Activated CD4-positive, alpha-beta T cell treated with anti-CD3 and anti-CD28 coated beads for 48 hours (primary cell): ENCODE measurements at places on chromosomes 16 and 17.
A peak's percentile ranks its signal among the peaks of the same experiment; 100 is the strongest.

DNA sequence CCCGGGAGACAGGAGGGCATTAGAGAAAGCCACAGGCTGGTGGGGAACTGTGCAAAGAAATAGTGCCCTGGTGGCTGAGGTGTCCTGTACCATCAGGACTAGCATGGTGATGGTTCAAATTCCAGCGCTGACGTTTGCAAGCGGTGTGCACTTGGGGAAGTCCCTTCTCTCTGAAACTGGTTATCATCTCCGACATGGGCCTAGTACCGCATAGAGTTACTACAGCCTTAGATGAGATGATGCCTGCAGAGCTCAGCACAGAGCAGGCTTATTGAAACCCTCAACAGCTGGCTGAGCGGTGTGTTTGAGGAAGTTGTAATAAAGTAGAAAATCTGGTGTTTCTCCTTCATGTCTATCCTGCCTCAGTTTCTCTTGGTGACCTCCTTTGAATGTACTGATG is 136.7 kb upstream of the WSCD1 start:
- no peak for DNase-seq

GRCh38 chr17:74455025-74455545 is 11.3 kb upstream of the CD300A start:
- no peak for DNase-seq

- peak; percentile 98 for DNase-seq
Observed at GRCh38 chr17:80454557-80455335, 21.7 kb downstream of the NPTX1 start.

GRCh38 chr16:56363781-56364565 is 61.4 kb downstream of the AMFR start:
- no peak for DNase-seq

GRCh38 chr17:57357830-57358430 is 101.6 kb downstream of the MSI2 start:
- no peak for DNase-seq

GRCh38 chr17:50303051-50303450 is 28.8 kb downstream of the TMEM92 start:
- no peak for DNase-seq

DNA sequence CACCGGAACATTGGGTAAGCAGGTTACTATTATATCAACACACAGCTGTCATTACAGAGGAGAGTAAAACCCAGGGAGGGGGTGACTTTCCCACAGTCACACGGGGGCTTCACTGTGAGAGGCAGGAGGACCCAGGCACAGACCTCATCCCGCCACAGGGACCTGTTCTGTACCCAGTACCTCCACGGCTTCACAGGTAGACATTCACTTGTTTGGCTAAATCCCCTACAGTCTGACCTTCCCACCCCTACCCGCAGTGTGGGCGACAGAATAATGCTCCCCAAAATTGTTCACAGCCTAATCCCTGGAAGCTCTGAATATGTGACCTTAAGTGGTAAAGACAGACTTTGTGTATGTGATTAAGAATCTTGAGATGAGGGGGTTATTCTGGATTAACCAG is 16.5 kb downstream of the LITAF start:
- DNase-seq = no peak

- no peak for DNase-seq
Observed at GRCh38 chr16:58411336-58411735, 19.1 kb downstream of the GINS3 start.

DNA sequence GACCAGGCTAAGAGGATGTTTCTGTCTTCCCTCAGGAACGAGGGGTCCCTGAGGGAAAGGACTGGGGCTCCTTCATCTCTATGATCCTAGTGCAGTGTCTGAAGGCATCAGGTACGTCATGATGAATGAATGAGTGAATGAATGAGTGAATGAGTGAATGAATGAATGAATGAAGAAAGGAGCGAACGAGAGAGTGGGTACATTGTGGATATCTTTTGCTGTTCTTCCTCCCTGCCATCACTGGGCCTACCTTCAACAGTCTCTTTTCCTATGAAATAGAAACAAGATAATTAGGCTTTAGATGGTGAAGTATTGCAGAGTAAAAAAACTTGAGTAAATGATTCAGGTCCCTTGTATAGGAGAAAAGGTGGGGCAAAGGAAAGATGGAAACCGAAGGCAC is 111.3 kb upstream of the CRHR1 start:
- DNase-seq = no peak

GRCh38 chr16:56382901-56383355 is 42.4 kb downstream of the AMFR start:
- no peak for DNase-seq

GRCh38 chr17:55023626-55024025 is 55.1 kb downstream of the STXBP4 start:
- DNase-seq = no peak

DNA sequence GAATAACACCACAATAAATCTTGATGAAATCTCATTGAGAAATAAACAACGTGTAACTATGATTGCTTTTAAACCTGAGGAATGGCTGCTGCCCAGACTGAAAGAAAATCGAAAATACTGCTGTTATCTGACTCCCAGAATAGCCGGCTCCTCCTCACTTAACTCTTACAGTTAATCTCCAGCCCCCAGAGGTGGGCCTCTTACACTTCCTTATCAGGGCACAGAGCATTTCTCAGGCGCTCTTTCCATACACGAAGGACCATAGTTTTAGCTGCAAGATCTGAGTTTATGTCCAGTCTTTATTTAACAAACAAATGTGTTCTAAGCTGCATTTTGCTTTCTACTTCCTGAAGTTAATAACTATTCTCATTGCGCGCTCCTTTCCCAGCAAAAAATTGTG is 206.9 kb downstream of the MAP2K4 start:
- no peak for DNase-seq

GRCh38 chr16:15707332-15707731 is 57.3 kb downstream of the NDE1 start:
- DNase-seq = no peak

DNA sequence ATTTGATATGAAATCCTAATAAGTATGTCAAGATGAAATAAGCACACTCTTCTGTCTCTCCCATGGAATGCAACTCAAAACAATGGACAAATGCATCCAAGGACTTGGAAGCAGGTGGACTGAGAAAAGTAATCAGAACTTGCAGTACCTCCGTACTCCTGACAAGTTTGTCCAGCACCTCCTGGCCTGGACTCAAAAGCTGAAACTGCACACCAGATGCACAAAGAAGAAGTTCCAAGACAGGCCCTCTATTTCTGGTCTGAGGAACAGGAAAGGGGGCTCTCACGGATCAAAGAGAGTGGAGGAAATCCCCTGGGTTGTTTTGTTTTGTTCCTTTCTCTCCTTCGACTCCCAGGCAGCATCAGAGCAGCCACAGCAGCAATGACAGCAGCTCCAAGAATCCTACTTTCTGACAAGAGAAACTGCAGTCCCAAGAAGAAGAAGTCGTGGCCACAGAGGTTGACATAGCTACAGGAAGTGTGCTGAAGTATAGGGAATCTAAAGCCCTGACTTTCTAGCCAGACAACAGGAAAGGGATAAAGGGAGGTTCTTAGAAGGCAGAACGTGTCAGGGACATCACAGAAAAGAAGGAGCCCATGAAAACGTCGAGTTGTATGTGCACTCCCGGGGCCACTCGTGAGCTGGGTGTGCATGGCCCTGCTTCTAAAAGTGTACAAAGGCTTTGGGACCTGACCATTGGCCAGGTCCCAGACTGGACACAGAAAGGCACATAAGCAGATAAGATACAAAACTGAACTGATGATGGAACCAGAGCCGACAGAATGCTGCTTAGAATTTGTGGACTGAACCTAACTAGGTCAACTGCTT is 29.3 kb downstream of the AKAP10 start:
- DNase-seq = no peak

DNA sequence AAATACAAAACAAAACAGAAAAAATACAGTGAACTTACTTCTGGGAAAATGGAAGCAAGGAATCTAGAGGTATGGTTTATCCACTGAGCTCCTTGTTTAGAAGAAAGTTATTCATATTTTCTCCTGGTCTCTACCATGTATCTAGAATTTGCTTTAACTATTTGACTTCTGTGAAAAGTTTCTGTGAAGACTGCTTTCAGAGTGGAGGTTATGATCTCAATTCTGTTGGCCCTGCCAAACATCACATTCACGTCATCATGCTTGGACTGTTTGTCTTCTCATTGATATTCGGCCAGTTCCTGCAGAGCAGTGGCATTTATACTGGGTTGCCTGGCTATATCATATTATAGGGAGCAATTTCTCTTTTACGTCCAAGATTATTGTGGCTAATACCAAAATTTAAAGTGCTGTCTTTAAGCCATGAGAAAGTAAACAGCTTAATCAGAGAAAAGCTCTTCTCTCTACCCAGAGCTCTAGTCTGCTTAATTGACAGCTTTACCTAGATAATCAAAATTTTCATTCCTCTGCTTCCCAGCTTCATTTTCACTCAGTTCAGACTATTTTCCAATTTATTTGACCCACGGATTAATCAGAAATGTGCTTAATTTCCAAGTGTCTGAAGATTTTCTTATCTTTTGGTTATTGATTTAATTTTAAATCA is at the start of gene ABCA8:
TSS of gene ABCA8 (minus strand) at position 212 of the 661 bp plus-strand sequence. CDS start 13,358 bp downstream, outside the sequence.
- DNase-seq = no peak

DNA sequence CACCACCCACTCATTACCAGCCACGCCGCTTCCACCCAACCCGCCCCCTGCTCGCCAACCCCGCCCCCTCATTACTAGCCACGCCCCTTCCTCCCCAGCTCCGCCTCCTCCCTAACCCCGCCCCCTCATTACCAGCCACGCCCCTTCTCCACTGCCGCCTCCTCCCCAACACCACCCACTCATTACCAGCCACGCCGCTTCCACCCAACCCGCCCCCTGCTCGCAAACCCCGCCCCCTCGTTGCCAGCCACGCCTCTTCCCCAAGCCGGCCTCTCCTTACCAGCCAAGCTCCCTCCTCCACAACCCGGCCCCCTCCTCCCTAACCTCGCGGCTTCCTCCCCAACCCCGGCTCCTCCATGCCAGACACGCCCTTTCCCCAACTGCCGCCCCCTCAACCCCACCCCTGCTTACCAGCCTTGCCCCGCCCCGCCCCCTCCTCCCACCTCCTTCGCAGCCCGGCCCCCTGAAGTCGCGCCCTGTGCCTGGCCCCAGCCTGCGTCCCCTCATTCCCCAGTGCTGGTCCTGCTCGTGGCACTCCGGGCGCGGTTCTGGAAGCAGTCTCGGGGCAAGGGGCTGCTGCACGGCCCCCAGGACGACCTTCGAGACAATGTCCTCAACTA is 7.3 kb downstream of the SLC22A31 start:
- DNase-seq = peak; percentile 86

DNA sequence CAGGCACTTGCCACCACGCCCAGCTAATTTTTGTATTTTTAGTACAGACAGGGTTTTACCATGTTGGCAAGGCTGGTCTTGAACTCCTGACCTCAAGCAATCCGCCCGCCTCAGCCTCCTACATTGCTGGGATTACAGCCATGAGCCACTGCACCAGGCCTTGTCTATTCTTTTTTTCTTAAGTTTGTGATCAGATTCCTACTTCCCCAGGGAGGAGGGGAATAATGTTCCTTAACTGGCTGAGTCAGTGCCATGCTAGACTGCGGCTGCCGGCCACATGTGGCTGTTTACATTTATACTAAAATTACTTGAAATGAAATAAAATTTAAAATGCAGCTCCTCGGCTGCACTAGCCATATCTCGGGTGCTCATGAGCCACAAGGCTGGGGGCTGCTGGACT is 27.8 kb upstream of the USP36 start:
- no peak for DNase-seq

- no peak for DNase-seq
Observed at GRCh38 chr17:63431939-63432804, 13.9 kb downstream of the CYB561 start.

GRCh38 chr17:32863559-32863958 is 13.4 kb downstream of the MYO1D start:
- DNase-seq = no peak

DNA sequence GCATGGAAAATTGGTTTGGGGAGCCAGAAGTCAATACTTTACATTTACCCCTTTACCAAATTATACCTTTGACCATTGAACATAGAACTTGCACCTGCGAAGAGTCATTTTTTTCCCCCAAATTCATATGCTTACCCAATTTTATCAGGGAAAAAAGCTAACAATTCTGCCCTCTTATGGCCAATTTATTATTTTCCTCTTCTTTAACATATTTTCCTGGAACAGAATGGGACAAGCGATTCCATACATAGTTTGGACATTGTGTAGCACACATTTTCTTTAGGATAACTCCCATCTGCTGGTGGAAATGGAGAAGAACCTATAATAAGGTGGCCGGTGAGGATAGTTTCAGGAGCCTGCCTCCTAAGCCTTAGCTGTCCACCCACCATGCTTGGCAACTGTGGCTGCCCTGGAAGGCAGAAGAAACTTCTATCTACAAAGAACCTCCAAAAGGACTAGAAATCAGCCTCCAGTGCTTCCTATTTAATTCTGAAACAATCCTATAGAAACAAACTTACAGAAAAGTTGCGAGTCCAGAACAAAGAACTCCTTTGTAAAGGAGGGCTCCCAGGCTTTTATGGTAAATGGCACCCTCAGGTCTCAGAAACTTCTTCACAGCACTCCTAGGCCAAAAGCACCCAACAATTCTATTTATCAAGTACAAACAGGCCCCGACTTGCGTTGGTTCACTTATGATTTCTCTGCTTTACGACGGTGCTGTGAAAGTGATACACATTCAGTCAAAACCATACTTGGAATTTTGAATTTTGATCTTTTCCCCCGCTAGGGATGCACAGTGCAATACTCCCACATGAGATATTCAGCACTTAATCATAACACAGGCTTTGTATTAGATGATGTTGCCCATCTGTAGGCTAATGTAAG is 64.1 kb upstream of the CACNG4 start:
- no peak for DNase-seq

DNA sequence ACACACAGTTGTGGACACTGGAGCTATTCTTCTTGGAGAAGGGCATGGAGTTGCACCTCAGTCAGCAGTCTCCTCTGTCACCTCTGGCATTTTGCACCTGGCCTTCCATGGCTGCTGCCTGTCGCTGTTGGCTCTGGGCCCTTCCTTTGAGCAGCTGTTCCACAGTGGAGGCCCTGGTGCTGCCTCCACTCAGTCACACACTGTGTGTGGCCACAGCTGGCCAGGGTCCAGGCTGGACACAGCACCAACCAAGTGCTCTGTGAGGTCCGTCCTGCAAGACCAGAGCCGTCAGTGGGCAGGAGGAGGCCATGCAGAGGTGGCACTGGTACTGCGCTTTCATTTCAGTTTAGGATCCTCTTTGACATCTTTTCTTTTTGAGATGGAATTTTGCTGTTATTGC is 21.6 kb upstream of the MED9 start:
- no peak for DNase-seq

GRCh38 chr16:88809676-88810165 is 2.0 kb downstream of the APRT start:
- peak; percentile 41 for DNase-seq

GRCh38 chr16:23398987-23399805 is 53.8 kb downstream of the COG7 start:
- DNase-seq = no peak

- no peak for DNase-seq
Observed at GRCh38 chr16:87329436-87330256, 12.5 kb upstream of the C16orf95 start.

DNA sequence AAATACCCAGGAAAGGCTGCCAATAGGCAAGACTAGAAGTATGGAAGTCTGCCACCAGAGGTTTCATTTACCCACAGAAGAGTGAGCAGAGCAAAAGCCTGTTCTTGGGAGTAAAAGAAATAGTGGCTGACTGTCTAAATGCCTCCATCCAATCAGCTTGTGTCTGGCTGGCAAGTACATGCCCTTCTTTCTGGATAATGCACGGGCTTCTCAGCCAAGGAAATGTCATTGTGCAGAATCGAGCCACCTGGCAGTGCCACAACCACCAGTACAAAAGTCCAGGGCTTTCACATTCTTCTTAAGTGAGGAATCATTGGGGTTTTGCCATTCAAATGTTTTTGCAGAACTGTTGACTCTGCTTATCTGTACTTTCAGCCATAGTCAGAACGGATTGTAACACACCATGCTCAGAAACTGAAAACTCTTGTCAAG is 10.1 kb upstream of the ERCC4 start:
- DNase-seq = no peak
